ENCODE measurements at places on chromosomes 3 and 15.

DNA sequence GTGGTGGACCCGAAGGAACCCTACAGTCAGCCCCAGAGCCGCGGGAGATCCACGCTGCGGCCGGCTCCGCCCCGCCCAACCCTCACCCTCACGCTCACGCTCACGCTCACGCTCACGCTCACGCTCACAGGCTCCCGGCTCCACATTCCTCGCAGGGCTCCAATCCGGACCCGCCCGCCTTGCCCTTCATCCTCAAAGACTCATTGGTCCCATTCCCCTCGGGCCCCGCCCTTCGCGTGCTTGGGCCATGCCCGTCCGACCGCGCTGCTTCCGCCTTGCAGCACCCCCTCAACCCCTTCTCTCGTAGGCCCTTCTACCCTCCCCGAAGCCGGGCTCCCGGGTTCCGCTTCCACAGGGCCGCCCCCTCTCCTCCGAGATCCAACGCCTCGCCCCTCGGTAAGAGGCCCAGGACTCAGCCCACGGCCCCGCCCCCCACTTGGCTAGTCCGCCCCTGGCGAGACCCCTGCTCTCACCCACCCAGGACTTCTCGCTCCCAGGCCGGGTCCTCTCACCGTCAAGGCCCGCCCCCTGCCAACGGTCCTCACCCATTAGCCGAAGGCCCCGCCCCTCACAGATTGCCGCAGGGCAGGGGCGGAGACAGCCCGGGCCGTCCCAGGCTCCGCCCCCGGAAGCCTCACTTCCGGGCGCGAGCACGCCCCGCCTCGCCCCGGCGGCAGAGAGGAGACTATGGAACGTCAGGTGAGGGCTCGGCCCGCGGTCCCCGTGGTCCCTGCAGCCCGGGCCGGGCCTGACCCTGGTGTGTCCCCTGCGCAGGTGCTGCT, at the start of gene APEH:
Gene APEH, plus strand, starts transcription at position 637 of the 782 bp plus-strand sequence. Its CDS starts 51 bp downstream, at position 688.
- peak; percentile 94 for DNase-seq

DNA sequence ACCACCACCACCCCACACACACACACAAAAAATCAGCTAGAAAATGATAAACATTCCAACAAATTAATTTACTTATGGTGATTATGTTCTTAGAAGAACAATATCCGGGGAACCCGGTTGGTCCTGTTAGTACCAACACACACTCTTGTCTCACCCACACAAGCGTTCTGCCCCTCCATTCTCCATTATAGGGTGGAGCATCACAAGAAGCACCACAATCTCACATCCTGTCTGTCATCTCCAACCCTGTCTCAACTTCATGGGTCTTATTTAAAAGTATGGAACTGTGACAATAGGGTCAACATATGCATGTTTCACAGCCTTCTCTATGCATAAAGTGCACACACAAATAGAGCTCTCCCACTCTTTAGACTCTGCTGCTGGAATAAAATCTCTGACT, 5.6 kb downstream of the GSK3B start:
- no peak for DNase-seq

DNA sequence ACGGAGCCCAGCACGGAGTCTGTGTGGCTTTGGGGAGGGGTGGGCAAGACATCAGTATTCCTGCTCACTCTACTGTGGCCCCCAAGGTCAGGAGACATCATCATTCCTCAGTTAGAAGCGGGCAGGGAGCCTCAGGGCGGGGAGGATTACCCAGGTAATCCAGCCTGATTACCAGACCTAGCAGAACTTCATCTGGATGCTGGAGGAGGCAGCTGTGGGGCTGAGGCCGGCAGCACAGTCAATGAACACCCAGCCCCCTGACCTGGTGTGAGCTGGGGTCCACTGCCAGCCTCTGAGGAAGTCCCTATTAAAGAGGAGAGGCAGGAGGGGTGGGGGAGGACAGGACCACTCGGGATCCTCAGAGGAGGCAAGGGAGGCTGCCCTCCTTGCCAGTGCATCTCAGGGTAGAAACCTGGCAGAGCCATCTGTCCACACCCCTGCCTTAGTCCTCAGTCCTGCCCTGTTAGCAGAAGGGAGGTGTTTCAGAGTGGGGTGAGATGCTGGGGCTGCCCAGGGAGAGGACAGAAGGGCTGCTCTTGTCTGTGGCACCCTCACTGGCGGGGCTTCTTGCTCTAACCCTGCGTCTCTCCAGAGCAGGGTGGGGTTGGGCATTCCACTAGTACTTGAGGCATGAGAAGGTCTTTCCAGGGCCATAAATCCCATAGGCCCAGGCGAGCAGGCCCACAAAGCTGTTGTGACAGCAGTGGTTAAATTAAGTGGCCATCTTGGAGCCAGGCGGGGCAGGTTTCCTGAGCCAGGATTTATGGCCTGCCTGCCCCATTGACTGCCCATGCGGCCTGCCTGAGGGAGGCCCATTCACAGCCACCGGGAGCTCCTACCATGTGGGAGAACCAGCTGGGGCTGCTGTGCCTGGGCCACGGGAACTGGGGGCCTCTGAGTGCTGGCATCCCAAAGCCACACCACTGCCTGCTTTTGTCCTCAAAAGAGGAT, 82.1 kb downstream of the LINGO1 start:
- DNase-seq = no peak

GRCh38 chr3:113013593-113013992, 22.8 kb downstream of the GTPBP8 start:
- DNase-seq = no peak

GRCh38 chr3:66402596-66403290, 98.1 kb downstream of the LRIG1 start:
- DNase-seq = no peak

DNA sequence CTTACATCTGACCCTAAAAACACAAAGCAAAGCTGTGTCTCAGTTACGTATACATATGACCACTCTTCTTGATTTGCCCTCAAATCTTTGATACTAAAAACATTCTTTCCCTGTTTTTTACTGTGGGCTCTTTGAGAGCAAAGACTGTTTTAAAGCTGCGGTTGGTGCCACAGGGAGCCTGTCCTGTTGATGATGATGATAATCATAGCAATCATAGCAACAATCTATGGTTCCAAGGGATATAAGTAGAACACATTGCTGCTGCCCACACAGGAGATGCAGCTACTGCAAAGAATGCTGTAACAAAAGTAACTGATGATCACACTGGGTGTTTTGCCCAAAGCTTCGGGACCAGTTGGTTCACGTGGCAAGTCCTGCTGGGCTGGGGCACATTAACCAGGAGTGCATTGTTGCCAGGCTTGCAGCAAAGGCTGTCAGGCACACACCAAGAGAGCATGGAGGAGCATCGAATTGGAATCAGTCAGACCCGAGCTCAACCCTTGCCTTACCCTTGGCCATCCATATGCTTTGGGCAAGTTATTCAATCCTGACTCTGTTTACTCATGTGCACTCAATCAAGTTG, 131.4 kb upstream of the EIF1B start:
- no peak for DNase-seq

Measured in activated CD4-positive, alpha-beta T cell treated with anti-CD3 and anti-CD28 coated beads for 1 hour (primary cell).